Kasumi-1 (cell line): ENCODE measurements at places on chromosomes 7 and 10.

- peak; percentile 56 for DNase-seq
Measured at GRCh38 chr10:88901206-88901983, 21.4 kb downstream of the STAMBPL1 start.

DNA sequence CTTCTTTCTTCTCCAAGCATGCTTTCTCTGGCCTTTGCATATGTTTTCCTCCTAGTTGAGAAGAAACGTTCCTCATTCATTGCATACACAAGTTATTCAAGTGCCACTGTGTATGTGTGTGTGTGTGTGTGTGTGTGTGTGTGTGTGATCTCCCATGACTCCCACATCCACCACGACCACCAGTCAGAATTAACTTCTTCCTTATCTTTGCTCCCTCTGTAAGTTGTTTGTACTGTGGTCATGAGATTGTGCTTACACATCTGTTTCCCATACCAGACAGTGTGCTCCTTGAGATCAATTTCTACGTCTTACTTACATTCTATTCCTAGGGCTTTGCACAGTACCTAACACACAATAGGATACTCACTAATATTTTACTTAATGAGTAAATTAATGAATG lies 22.4 kb upstream of the FAM13C start:
- DNase-seq: peak; percentile 12

DNA sequence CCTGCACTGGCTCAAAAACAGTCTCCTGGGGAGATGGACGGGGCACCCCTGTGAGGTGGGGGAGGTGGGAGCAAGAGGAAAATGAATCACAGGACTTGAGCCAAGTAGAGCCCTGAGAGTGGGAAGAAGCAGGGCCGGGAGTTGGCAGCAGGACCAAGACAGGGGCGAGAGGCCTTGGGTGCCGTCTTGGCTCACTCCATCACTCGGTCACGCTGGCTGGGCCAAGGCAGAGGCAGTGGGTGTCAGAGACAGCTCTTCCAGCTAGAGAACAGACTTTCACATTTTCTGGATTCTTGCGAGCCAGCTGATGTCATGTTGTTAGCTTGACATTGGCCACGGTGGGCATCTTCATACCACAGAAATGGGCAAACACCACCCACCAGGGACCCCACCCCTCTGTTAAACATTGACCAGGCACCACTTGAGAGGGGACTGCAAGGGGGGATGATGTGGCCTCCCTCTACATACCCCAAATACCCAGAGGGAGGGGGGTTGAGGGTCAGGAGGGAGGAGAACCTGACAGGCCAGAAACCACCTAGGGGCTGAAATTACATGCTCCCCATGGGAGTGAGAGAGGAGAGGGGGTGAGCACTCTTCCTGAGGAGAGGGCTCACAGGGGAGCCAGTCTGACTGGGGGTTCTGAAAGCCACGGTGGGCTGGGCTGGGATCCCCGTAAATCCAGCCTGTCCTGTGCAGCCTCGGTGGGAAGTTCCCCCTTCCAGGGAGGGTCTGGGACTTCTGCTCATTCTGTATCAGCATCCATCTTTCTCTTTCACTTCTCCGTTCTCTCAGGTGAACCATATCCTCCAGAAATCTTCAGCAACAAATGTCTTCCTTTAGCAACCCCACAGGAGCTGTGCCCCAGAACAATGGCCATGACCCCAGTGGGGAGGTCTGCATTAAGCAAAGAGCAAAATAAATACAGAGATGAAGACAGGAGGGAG lies 19.6 kb downstream of the CAMK2B start:
- DNase-seq: no peak

GRCh38 chr10:84038035-84038434 lies 101.3 kb upstream of the GHITM start:
- no peak for DNase-seq

DNA sequence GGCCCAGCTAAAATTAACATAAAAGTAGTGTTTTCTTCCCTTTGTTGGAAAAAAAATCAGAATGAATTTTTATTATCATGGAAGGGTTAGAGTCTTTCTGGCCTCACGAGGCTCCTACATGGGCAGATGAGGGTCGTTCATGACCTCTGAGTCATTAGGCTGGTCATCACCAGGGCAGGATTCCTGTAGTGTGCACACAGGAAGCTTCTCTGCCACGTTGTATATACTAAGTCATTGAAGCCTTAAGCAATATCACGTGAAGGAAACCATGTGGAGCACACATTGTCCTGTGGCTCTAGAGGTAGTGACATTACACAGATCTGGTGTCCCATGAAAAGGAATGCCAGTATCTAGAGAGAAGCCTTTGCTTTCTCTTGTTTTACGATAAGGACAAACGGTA lies 84.7 kb upstream of the C1QL3 start:
- DNase-seq: no peak

GRCh38 chr7:140334341-140335057 lies 63.8 kb downstream of the SLC37A3 start:
- DNase-seq: no peak

DNA sequence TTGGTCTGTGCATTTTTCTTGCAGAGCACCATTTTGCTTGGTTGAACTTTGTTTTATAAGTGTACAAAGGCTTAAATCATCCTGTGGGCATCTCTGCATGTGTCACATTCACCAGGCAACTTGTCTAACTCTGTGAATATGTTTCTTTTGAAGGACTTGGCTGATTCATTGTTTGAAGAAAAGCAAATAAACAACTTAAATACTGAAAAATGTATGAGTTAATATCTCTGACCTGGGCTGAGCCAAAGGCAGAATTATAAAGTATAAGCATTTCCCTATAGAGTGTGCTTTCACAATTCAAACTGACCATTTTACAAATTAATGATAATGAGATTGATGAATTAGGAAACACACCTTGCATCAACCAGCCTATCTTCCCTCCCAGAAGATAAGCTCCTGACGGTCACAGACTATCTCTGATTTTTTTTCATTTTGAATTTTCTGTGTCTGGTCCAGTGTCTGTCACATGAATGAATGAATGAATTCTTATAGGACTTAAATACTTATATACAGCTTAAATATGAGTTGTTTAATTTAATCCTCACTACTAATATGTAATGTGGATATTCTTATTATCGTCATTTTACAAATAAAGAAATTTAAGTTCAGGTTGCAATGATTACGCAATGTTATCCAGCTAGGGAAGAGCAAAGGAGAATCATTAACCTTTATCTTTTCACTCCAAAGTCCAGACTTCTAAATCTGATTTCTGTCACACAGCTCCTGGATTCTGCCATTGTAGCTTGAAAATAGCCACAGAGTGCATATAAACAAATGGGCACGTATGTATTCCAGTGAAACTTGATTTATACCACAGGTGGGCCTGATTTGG lies 182.0 kb upstream of the PHYHIPL start:
- no peak for DNase-seq

DNA sequence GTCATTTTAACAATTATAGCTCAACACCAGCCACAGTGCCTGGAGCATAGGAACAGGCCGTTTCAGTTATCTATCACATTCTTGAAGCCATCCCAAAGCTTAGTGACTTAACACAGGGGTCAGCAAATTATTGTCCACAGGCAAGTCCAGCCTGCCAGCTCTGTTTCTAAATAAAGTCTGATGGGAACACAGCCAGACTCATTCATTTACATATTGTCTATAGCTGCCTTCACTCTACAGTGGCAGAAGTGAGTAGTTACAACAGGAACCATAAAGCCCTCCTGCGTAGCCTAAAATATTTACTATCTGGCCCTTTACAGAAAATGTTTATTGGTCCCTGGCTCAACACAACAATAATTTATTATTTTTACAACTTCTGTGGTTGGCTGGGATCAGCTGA lies 407.5 kb upstream of the AUTS2 start:
- no peak for DNase-seq

GRCh38 chr7:141558544-141559183 lies 7.5 kb downstream of the AGK start:
- DNase-seq: no peak

DNA sequence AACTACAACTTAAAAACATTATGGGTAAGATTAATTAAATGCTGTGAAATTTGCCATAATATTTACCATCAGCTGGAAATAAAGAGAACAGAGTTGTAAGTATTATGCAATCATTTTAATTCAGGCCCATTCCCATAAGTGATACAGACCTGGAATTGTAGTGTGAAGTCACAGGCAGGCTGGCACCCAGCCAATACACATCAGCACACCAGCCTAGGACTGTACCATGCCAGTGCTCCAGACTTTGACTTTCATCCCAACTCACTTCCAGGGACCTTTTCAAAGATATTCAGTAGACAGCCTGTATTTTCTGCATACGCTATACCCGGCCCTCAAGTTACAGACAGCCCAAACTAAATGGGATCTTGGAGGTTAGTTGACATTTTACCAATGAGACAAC lies 143.3 kb downstream of the TES start:
- no peak for DNase-seq

DNA sequence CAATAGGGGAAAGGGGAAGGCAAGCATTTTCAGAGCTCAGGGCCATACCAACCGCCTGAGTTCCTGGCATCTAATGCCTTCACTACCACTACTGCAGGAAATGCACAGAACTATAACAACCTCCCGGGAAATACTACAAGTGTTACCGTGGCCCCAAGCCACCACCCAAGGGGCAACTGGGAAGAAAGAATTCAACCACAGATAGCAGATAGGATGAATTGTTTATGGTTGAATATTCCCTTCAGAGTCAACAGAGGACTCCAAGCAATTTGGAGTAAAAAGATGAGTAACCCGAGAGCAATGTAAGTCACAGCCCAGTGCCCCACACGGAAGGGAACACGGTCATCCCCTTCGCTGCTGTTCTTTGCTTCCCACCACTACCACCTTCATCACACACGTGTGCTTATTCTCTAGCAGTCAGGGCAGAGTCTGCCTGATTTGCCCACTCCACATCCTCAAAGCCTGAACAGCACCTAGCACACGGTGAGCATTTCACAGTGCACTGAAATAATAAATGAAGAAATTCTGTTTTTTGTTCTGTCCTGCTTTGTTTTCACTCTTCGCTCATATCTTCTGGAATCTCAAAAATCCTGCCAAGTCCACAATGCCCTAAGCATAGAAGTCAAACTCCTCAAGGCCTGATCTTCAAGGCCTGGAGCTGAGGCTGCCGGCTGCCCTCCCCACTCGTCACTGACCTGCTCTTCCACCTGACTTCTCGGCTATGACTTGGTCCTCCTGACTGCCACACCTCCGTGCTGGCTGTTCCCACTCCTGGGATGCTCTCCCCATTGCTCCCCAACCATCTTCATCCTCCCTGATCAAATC lies 221.1 kb downstream of the KCNMA1 start:
- DNase-seq: no peak

GRCh38 chr7:20835111-20835750 lies 48.5 kb upstream of the SP8 start:
- no peak for DNase-seq

GRCh38 chr7:16776053-16776452 lies 22.5 kb downstream of the TSPAN13 start:
- no peak for DNase-seq

DNA sequence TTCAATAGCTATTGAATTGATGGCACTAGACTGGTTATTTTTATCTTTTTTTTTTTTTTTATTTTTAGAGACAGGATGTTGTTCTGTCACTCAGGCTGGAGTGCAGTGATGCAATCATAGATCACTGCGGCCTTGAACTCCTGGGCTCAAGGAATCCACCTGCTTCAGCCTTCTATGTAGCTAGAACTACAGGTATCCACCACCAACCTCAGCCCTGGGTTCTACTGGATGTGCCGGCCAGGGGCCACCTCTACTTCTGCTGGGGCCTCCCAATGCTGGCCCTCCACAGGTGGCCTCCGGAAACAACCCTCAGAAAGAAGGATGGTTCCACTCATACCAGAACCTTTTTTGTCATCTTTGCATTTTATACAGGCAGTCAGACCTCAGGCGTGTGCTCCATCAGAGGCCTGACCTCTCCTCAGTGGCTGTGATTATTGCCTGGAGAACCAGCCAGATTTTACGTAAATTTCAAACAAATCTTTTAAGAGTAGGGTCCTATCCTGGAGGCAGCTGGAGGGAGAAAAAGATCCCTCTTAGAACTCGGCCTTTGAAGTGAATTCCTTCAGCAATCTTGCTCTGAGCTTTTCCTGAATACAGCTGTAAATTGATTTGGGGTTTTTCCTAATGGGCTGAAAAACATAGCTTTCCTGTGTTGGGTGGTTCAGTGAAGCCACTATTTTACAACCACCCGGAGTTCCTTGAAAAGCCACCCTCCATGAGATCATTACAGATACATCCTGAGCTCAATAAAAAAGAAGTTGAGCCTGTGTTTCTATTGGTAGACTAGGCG lies 110.0 kb downstream of the SPAG6 start:
- DNase-seq: no peak

GRCh38 chr7:36204929-36205635 lies 52.0 kb downstream of the EEPD1 start:
- DNase-seq: no peak

DNA sequence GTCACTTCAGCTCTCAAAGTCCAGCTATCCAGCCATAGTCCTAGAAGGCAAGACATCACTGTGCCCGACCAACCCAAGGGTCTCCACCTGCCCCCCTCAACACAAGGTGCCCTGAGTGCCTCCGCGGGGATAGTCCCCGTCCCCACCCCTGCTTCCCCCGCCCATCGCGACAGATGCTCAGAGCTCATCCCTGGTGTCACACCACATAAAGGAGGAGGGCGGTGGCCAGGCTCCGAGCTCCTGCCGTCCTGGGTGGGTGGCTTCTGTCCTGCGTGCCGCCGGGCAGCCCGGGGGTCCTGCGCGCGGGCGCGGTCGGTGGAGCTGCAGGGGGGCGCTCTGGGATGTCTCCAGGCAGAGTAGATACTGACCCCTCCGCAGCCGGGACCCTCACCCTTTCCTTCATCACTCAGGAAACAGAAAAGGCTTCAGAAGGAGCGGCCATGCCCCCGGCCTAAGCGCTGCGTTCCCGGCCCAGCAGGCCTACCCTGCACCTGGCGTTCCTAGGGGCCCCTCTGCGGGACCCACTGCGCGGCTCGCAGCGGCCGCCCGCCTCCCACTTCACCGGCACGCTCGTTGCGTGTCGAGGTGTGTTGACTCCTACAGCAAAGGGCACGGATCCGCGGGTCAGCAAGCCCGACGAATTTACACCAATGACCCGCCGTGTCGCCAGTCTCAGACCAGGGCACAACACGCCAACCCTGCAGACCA lies 53.4 kb downstream of the ALOX5 start:
- no peak for DNase-seq

DNA sequence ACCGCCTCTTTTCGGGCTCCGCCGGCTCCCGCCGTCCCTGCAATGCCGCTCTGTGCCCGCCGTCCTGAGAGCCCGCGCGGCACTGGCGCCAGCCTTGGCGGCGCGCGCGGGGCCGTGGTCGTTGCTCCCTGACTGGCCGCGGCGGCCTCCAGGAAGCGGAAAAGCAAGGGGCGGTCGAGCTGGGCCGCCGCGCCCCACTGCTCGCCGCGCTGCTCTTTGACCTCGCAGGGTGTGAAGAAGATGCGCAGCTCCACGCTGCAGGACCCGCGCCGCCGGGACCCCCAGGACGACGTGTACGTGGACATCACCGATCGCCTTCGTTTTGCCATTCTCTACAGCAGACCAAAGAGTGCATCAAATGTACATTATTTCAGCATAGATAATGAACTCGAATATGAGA lies at the start of gene CDC14C:
Gene CDC14C (plus strand): TSS at position 115 of the 400 bp plus-strand sequence. CDS start 126 bp downstream, at position 241.
- DNase-seq: no peak

GRCh38 chr7:143288836-143289235 lies 685 bp downstream of the CASP2 start:
- DNase-seq: no peak

GRCh38 chr7:24721481-24722001 lies 35.7 kb downstream of the GSDME start:
- DNase-seq: no peak
